ENCODE measurements at places on chromosomes 2 and 18. TPM values are rescaled to one million over a fixed set of nuclear protein-coding genes. Genes with fewer than 3 reads are reported as not detected.

DNA sequence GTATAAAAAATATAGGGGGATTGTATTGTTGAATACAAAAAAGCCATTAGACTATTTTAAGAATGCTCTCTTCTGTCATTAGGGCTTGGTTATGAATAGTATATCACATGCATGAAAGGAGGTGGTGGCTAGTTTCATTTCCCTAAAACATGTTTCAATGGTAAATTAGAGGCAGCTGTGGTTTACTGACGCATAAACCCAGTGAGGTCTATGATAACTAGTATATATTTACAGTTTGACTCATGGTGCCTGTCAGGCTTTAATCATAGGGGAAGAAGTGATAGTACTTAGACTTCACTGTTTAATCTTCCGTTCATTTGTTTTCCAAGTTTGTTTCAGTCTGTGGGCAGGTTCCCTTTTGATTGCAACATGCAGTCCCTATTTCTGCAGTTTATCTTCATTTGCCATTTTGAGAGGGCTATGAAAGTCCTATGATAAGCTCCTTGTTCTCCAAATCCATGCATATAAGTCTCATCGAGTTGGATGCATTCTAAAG is 55.1 kb upstream of the MAP4K3 start:
- no peaks in the 10 kb centered on the region for H3K4me1 ChIP-seq
- no peaks in the 10 kb centered on the region for H3K36me3 ChIP-seq
- no peaks in the 10 kb centered on the region for H3K27me3 ChIP-seq
- H3K4me3 ChIP-seq, result no peak overlapping the region

Gene IL36RN
- not detected for total RNA-seq

Gene BZW1
- 133 TPM for total RNA-seq

DNA sequence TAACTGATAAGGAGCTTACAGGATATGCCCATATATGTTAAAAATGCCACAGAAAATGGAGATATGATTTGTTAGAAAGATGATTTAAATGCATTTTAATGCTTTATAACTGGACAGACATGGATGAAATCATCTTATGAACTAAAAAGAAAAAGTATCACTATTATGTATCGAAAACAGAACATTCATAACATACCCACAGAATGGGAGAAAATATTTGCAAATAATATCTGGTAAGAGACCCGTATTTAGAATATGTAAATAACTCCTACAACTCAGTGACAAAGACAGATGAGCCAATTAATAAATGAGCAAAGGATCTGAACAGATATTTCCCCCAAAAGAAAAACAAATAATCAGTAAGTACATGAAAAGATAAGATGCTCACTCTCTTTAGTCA is 24.3 kb upstream of the MGAT5 start:
- no peak overlapping the region for H3K4me3 ChIP-seq
- H3K27me3 ChIP-seq, result no peaks in the 10 kb centered on the region
- no peak overlapping the region for H3K27ac ChIP-seq
- H3K4me1 ChIP-seq, result peaks cover 90% of the 10 kb centered on the region
- H3K36me3 ChIP-seq, result no peaks in the 10 kb centered on the region
- no peak for DNase-seq

Gene GNLY
- 17.2 TPM for total RNA-seq

Gene LIMS4
- total RNA-seq, result 4.0 TPM

DNA sequence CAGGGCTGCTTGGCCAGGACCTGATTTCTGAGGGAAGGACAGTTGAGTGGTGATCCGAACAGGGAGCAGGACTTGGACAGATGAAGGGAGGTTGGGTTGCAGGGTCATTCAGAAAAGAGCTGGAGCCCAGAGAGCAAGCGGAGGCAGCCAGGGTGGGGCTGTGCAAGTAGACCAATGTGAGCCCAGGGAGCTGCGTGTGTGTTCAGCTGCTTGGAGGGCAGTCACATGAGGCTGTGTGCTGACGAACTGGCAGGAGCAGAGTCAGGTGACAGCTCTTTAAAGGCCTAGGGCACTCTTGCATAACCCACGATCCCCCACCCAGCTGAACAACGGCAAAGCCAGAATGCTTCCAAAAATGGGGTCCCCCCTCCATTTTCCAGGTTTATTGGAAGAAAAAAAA is 4.6 kb upstream of the MLPH start:
- H3K36me3 ChIP-seq, result no peaks in the 10 kb centered on the region
- peaks cover 4% of the 10 kb centered on the region for H3K27me3 ChIP-seq
- no peak overlapping the region for H3K4me3 ChIP-seq
- no peak for DNase-seq

DNA sequence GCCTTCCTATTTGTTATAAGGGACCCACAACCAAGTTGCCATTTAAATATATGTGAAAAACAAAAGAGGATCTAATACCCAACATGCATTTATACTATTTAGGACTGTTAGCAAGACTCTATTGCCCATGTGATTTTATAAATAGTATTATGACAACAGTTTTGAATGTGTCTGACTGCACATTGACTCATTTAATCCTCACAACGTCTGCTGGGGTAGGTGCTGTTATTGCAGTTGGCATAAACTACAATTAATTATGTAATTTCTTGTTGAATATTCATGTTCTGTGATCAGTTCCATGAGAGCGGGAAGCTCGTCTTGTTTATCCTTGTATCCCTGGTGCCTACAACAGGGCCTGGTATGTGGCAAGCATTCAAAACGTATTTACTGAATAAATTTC is 53.7 kb downstream of the SH2D6 start:
- no peak for DNase-seq
- H3K4me1 ChIP-seq, result no peaks in the 10 kb centered on the region
- H3K27me3 ChIP-seq, result no peaks in the 10 kb centered on the region
- H3K4me3 ChIP-seq, result no peak overlapping the region
- H3K27ac ChIP-seq, result no peak overlapping the region
- H3K36me3 ChIP-seq, result no peaks in the 10 kb centered on the region

- H3K4me1 ChIP-seq, result no peaks in the 10 kb centered on the region
- no peak for DNase-seq
- no peaks in the 10 kb centered on the region for H3K36me3 ChIP-seq
- no peak overlapping the region for H3K4me3 ChIP-seq
- no peak overlapping the region for H3K27ac ChIP-seq
These were observed 113.0 kb downstream of the MEIS1 start for GRCh38 chr2:66547887-66548286.

DNA sequence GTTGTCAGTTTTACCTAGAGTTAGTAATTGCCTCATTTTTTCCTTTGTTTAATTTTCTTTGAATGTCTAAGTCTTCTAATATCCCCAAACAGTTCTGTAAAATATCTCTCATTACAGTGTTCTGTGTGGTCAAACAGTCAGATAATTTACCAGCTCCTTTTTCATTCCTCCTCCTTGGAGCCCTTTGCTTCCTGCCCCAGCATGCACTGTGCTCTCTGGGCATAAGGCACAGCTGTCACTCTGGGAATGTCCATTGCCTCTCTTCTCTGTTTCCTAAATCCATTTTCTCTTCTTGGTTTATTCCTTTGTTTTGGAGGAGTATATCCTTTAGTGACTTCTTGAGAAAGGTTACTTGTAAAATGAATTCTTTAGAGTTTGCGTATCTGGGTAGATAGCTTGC is 139.3 kb downstream of the PLCL1 start:
- H3K4me3 ChIP-seq, result no peak overlapping the region
- DNase-seq, result no peak
- H3K36me3 ChIP-seq, result no peaks in the 10 kb centered on the region

Data from CD4-positive, alpha-beta memory T cell (primary cell).